Trophoblast cell (in vitro differentiated cells and primary cell): ENCODE measurements at places on chromosomes 16 and 17.

- no peak for DNase-seq
These were observed 10.8 kb downstream of the ZNF750 start for GRCh38 chr17:82828875-82829487.

DNA sequence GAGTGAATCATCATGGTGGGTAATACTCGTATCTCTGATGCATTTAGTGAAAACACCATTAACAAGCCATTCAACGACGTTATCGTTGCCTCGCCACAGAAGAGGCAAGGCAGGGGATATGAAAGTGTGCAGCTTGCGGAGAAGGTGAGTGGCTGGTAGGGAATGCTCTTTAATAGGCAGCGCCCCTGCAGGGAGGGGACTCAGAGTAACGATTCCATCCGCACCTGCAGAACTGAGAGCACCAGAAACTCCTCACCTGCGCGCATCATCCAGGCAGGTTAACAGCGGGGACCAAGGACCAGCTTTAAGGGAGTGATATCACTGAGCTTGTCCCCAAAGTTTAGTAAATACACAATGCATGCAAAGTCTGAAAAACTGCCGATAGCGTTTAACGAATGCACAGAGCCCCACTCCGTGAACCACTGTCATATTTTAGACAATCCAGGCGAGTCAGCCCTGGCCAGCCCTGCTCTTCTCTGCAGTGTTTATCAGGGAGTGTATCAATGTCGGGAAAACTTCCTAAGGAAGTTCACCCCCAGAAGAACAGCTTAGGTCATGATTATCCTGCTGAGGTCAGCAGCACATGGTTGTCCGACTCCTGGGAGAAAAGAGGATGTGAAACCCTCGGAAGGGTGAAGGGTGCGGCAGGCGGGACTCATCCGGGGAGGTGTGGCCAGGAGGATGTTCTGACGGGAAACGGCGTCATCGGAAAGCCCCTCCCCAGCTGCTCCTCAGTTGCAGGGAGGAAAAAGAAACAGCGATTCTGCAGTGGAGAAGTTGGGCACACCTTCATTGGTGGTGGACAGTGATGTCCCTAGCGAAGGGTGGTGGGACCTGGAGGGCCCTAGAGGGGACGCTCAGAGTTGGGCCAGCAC, 68.5 kb upstream of the DNAH17 start:
- DNase-seq: peak; percentile 53

- DNase-seq: no peak
These were observed 21.1 kb upstream of the JPT2 start for GRCh38 chr16:1656808-1657617.

- DNase-seq: peak; percentile 91
These were observed 93.0 kb upstream of the ZFHX3 start for GRCh38 chr16:73140929-73141328.

GRCh38 chr16:67428146-67428731, 2.7 kb upstream of the HSD11B2 start:
- peak; percentile 83 for DNase-seq

- no peak for DNase-seq
These were observed 296.8 kb downstream of the GRIN2A start for GRCh38 chr16:9885467-9885866.

GRCh38 chr16:19710191-19710908, 7.7 kb downstream of the KNOP1 start:
- DNase-seq: no peak

GRCh38 chr17:17186051-17186450, 20.1 kb downstream of the PLD6 start:
- peak; percentile 88 for DNase-seq

GRCh38 chr16:27959914-27960313, 103.6 kb downstream of the GSG1L start:
- DNase-seq: no peak

DNA sequence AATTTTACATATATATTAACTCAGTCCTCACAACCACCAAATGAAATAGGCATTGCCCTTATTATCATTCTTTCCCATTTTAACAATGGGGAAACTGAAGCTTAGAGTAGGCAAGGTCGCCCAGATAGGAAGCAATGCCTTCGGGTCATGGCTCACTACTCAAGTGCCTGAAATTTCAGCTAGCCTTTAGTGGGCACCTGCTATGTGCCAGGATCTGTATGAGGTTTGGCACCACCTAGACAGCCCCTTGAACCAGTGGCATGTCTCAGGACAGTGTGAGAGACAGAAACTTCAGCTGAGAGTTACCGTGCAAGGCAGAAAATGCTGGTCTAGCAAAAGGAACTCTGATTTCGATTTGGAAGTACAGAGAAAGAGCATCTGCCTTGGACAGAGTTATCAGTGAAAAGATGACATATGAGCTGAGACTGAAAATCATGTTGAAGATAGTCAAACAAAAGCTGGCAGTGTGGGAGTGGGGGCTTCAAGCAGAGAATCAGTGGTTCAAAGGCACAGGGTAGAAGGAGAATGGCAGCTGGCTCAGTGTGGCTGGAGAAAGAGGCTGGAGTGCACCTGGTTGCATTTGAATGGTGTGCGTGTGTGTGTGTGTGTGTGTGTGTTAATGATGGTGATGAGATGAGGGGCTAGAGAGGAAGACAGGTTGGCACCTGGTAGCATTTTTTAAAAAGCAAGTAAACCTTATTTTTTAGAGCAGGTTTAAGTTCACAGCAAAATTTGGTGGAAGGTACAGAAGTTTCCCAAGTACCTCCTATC, 29.1 kb downstream of the CDH13 start:
- no peak for DNase-seq

DNA sequence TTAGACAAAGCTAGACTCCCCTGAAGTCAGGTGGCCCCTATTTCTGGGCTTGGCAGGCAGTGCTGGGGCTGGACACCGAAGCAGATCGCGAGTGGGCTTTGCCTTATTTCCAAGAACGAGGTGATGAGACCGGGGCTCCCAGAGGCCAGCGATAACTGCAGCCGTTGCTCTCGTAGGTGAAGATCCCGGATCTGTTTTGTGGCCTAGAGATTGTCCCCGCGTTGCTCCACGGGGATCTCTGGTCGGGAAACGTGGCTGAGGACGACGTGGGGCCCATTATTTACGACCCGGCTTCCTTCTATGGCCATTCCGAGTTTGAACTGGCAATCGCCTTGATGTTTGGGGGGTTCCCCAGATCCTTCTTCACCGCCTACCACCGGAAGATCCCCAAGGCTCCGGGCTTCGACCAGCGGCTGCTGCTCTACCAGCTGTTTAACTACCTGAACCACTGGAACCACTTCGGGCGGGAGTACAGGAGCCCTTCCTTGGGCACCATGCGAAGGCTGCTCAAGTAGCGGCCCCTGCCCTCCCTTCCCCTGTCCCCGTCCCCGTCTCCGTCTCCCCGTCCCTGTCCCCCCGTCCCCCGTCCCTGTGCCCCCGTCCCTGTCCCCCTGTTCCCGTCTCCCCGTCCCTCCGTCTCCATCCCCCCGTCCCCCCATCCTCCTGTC, 1.5 kb upstream of the TBCD start:
- no peak for DNase-seq

- DNase-seq: no peak
These were observed 29.5 kb upstream of the ZNF469 start for GRCh38 chr16:88353232-88353631.

DNA sequence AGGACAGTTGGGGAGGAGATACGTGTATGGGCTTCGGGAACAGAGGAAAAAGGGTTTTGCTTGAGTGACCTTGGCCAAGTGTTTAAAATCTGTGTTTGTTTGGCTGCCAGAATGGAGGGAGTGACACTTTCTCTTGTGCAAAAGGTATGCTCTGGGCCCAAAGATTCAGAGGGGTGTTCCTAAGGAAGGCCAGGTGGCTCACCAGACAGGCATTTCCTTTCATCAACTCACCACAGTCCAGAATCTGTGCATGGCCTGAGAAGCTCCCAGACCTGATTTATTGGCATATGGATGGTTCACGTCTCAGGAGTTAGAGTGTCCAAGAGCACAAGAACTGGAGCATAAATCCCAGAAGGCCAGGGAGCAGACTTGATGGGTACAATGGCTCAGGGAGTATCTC, 53.4 kb upstream of the NLK start:
- no peak for DNase-seq

DNA sequence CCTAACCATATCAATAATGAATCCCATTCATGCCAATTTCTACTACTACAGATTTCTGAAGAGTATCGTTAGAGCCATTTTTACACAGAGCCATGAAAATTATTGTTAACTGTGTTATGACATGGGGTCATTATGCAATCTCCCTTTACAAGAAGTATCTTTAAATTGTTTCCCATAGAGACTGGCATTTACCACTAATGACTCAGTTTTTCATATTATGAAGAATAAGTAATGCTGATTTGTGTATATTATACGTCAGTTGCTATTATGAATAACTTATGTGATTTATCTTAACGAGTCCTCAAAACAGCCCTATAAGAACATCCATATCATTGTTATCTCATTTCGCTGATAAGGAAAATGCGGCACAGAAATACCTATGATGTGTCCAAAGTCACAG, 173.8 kb downstream of the KCNJ2 start:
- DNase-seq: no peak

DNA sequence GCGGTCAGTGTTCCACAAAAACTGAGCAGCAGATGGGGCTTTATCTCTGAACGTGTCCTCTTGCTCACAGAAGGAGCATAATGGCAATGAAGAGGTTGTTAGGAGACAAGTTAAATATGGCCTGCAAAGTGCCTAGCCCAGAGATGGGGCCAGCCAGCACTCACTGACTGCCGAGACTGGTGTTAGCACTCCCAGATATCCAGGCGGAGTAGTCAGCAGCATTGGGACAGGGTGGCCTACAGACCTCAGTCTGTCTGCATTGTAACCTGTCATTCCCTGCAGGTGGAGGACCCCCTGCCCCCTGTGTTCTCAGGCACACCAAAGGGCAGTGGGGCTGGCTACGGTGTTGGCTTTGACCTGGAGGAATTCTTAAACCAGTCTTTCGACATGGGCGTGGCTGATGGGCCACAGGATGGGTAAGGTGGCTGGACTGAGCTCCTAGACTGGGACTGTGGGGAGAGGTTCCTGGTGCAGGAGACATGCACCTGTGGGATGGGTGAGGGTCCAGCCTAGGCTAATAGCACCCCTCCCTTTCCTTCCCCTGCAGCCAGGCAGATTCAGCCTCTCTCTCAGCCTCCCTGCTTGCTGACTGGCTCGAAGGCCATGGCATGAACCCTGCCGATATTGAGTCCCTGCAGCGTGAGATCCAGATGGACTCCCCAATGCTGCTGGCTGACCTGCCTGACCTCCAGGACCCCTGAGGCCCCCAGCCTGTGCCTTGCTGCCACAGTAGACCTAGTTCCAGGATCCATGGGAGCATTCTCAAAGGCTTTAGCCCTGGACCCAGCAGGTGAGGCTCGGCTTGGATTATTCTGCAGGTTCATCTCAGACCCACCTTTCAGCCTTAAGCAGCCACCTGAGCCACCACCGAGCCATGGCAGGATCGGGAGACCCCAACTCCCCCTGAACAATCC, 4.2 kb downstream of the MFAP4 start:
- no peak for DNase-seq

DNA sequence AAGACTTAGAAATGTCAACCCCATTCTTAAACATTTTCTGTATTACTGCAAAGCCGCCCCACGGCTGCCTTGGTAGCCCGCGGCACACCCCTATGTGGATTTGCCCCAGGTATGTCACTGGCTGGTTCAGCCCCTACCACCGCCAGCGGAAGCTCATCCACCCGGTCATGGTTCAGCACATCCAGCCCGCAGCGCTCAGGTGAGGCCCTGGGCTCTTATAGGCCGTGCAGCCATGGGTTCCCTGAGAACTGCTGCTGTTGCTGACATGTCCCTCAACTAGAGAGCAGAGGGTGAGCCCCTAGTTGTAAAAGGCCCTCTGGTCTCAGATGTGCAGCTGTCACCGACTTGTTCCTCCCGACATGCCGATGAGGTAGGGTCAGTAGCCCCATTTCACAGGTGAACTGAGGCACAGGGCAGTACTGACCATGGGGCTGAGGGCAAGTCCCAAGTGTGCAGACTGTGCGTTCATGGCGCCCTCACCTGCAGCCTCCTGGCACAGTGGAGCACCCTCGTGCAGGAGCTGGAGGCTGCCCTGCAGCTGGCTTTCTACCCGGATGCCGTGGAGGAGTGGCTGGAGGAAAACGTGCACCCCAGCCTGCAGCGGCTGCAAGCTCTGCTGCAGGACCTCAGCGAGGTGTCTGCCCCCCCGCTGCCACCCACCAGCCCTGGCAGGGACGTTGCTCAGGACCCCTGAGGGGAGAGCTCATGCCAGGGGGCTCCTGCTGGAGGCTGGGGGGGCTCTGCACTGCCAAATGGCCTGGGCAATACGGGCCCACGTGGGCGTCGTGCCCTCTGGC, 8.7 kb downstream of the CYBC1 start:
- DNase-seq: peak; percentile 92

DNA sequence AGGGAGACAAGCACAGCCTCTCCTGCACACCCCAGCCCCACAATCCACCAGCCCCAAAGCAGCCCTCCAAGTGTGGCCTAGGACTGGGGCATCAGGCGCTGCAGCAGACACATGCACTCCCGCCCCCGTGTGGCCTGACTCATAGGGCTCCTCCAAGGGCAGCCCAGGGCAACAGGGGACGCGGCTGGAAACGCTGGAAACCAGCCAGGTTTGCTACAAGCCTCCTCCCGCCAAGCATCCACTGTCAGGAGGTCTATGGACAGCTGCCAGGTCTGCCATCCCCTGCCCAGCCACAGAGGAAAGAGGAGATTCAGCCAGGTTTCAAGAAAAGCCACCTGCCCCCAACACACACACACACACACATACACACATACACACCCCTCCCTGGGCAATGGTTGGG, 25.8 kb downstream of the SRCIN1 start:
- DNase-seq: peak; percentile 33

DNA sequence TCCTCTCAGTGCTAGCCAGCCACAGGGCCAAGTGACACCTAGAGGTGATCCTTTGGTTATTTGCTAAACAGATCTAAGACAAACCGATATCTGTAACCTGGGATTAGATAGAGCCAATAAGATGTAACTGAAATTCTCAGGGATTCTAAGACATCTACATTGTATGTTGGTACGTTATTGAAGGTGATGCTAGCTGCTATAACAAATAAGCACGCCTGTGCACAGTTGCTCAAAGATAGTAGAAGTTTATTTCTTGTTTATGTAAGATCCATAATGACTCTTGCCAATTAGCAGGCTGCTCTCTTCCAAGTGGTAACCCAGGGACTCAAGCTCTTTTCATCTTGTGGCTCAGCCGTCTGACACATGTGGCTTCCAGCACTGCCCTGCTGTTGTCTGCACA, 370.3 kb downstream of the WWOX start:
- no peak for DNase-seq

GRCh38 chr16:89246903-89247733, 29.6 kb downstream of the ZNF778 start:
- DNase-seq: peak; percentile 90

- DNase-seq: no peak
These were observed 32.5 kb downstream of the RANBP10 start for GRCh38 chr16:67773569-67774456.
